ENCODE measurements at places on chromosomes 2 and 18. TPM values are rescaled to one million over a fixed set of nuclear protein-coding genes. Genes with fewer than 3 reads are reported as not detected.
A peak's percentile ranks its signal among the peaks of the same experiment; 100 is the strongest.

DNA sequence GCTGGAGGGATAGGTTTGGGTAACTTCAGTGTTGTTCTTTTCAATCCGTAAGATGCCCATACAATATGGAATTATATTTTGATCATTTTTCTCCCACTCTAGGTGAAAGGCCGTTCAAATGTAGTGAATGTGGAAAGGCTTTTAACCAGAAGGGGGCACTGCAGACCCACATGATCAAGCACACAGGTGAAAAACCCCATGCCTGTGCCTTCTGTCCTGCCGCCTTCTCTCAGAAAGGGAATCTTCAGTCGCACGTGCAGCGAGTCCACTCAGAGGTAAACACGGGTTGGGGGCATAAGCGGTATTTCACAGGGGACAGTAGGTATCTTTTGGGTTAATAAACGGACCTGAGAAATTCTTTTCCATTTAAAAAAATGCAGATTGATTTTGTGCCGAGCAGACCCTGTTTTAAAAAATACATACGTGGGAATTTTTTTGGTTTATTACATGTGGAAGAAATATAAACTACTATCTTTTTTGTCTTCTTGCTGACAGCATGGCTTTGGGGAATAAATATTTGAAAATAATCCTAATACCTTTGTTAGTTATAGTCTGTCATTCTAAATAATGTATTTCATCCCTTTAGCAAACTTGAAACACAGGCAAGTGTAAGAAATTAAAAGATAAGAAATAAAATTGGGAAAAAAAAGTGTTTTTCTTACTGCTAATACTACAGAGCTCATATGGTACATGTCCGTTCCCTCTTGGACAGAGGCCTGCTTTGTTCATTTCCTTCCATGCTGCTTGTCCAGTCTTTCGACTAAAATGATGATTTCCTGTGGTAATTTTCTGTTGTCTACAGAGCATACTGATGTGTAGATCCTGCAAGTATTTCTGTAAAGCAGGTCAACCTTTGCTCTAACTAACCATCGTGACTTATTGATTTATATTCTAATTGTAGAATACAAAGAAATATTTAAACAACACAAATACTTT, 53.3 kb downstream of the ZNF236 start:
- DNase-seq: peak; percentile 33

- DNase-seq: no peak
These were observed 15.3 kb downstream of the FHL2 start for GRCh38 chr2:105383432-105384166.

DNA sequence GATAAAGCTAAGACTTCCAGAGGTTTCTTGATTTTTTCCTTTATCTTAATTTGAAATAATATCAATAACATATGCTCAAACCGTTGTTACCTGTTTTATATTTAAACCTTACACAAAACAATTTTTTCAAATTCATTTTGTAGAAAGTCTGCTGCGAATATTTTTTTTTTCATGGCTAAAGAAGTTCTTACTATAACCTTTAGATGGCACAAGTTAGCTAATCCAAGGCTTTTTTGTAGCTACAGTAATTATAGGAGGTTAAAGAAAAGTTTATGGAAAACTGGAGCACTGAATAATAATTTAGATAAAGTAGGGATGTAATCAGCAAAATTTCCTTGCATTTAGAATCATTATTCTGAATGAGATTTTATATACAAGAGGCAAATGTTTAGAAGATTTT, 78.0 kb upstream of the PNPT1 start:
- no peak for DNase-seq

GRCh38 chr2:224820283-224820991, 104.3 kb upstream of the CCDC195 start:
- DNase-seq: no peak

DNA sequence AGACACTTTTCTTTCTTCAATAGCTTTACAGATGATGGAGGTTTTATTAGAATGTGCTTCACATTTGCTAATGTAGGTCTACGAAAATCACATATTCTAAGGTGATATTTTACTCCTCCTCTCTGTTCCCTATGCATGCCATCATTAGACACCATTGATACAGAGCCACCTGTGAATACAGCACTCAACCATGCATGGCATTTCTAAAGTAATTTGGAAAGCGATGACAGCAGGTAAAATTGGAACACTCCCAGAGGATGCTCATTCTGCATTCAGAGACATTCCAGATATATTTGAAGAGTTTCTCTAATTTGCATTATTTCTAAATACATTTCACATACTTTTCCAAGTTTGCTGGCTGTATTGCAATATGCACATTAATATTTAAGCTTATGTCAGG, 65.3 kb upstream of the RIT2 start:
- DNase-seq: no peak

DNA sequence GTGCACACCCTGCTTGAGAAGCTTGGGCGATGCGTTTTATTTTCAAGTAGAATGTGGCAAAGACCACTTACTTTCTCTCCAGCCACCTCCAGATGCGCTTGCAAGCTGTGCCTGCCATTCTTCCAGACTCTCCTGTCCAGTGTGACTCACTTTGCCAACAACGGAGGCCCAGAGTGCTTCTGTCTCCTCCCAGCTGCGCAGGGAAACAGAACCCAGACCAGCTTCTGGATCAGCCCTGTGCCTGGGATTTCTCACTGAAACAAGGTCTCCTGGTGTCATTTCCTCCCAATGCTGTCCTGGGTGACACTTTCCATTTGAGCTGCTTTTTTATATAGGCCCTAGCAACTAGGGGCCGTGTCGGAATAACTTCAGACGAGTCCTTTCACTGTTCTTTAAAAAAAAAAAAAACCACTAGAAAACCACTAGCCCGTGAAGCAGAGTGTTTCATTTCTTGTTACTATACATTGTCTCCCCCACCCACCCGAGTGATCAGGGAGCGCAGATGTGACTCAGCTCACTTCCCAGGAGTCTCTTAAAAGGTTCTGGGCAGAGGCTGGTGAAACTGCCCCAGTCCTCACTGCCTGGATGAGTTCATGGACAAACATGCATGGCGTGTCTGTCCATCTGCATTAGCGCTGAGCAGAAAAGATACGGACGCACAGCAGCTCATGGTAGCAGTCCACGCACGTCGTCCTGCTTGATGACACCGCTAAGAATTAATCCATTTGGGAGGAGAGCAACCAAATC, 25.3 kb upstream of the RPL31 start:
- DNase-seq: no peak

GRCh38 chr2:184654945-184655344, 56.6 kb downstream of the ZNF804A start:
- DNase-seq: no peak

DNA sequence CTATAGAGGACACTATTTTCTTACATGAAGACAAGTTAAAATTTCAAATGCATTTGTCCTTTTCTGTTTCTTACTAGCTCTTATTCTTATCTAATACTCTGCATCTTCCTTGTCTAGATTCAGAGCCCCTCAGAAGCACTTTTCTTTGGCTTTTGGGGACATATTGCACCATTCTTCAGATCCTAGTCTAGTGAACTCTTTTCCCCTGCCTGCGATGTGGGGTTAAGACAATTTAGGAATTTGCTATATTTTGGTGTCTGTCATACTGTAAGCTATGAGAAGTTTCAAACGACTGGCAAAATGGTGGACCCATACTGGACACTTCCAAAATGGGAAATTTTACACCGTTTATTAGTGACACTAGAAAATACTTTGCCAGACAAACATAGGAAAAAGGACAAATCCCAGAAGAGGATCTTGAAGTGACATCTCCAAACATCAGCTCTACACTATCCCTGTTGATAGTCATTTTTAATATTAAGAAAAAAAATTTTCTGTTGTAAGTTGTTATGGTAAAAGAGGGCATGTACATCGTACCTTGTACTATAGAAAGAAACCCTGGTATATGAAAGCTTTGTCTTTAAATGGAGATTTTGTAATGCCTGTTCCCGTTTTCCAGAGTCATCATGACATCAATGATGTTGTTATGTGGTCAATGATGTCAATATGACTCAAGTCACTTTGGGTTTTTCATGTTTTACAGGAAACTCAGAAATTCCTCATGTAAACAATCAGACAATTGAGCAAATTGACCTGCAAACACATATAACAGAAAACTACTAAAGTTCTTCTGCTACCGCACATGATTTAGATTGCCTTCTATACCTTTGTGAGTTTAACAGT, 4.4 kb upstream of the KYNU start:
- no peak for DNase-seq

- no peak for DNase-seq
These were observed 13.3 kb upstream of the ZNF521 start for GRCh38 chr18:25365242-25365641.

DNA sequence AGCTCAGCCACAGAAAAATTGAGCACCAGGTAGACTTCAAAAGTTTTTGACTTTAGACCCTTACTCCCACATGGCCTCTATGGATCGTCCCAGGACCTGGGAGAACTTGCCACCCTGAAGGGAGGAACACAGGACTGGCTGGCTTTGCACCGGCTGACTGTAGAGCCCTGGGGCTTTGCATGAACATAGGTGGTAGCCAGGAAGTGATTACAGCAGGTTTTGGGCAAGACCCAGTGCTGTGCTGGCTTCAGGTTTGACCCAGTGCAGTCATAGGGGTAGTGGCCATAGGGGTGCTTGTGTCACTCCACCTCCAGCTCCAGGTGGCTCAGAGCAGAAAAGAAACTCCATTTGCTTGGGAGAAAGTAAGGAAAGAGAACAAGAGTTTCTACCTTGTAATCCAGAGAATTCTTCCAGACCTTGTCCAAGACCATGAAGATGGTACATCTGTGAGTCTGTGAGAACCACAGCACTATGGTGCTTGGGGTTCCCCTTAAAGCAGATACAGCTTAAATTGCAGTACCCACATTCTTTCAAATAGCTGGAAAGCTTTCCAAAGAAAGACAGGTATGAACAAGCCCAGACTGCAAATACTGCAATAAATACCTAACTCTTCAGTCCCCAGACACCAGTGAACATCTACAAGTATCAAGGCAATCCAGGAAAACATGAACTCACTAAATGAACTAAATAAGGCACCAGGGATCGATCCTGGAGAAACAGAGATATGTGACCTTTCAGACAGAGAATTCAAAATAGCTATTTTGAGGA, 13.0 kb upstream of the SESTD1 start:
- DNase-seq: no peak

Gene BMP10
- not detected for total RNA-seq

Gene SLC14A1
- total RNA-seq: 0.50 TPM

Gene GPR75
- total RNA-seq: 3.9 TPM

Gene STRADB
- 48.2 TPM for total RNA-seq

Measured in progenitor cell of endocrine pancreas (in vitro differentiated cells).